ENCODE measurements at places on chromosomes 4 and X.

DNA sequence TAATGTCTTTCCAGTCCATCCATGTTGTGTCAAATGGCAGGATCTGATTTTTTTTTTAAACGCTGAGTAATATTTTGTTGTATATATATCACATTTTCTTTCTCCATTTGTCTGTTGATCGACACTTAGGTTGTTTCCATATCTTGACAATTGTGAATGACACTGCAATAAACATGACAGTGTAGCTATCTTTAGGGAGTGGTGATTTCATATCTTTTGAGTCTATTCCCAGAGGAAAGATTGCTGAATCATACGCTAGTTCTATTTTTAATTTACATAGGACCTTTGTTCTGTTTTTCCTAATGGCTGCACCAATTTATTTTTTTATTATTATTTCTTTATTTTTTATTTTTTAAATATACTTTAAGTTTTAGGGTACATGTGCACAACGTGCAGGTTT is 470.7 kb downstream of the CCSER1 start:
- no peak for DNase-seq

- no peak for DNase-seq
Measured at GRCh38 chr4:76513482-76513881, 78.5 kb downstream of the SHROOM3 start.

- DNase-seq = peak; percentile 23
Measured at GRCh38 chrX:118637997-118638396, 89.4 kb upstream of the IL13RA1 start.

DNA sequence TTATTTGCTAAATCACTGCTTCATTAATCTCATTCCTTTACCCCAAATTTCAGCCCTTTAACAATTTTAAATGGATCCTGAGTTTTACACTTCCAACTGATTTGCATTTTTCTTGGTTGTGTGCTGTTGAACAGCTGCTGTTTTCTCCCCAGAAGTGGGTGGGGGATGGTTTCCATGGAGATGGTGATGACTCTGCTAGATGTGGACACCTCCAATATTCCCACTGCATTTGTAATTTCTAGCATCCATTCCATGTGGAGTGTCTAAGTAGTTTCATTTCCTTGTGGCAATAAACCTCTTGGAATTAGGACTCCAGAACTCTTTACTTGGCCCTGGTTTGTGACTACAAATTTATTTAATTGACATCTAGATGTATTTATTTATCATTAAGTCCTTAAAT is 330.4 kb downstream of the GBA3 start:
- no peak for DNase-seq

GRCh38 chr4:5096261-5096660 is 45.0 kb downstream of the STK32B start:
- DNase-seq = no peak

DNA sequence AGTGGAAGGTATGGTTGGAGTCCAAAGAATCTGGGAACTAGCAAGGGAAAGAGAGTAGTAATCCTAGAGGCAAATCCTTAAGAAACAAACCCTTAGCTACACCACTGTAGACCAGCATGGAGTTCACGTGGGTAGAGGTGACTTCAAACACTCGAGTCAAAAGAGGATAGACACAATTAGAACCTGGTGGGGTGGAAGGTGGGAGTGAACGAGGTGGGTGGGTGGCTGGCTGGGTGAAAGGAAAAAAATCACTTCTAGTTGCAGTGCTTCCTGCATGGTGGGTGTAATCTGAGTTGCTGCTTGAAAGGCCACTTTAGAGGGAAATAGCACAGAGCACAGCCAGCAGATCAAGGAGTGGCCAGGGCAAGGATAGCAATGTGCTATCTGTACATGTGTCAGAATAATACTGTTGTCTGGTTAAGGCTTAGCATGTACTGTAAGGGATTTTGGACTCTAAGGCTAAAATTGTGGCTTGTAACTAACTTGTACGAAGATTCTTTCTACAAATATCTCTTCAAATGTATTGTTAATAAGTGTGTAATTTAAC is 356.2 kb downstream of the GRIA2 start:
- DNase-seq = no peak

GRCh38 chr4:185792384-185793115 is 19.4 kb downstream of the SORBS2 start:
- peak; percentile 87 for DNase-seq

DNA sequence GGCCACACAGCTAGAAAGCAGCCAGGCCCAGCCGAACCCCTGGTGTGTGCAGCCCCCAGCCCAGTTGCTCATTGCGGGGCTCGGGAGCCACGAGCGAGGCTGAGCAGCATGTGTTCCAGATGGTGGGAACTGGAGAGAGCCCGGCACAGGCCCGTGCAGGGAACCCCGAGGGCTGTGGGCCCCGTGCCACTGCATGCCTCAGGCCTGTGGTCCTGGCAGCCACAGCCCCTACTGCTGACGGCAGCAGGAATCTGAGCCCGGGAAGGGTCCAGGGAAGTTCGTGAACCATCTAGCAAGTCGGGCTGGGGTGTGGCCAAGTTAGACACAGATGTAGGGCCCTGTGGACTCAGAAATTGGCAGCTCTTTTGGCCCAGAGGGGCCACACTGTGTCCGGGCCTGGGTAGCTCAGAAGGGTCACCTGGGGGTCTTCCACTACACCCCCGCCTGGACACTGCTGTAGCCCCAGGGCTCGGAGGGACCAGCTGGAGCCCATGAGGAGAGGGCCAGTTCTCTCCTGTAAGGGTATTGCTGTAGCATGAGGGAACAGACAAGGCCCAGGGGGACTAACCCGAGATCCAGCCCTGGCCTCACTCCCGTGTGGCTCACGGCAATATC is 12.1 kb downstream of the HTRA3 start:
- DNase-seq = no peak

DNA sequence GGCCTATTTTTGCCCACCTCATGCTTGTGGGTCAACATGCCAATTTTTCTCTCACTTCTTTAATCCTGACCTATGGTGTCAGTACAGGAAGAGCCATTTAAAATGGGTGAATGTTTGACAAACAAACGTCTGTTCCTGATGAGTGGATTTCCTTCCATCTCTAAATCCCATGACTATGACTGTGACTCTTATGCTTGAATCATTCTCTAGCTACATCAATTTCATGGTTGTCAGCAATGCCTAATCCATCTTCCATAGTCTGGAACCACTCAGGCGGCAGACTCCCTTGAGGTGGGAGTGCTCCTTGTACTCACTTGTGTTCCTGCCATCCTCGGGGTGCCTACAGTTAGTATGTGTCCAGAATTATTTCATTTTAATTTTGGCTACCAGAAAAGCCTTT is 194.9 kb upstream of the RPS6KA3 start:
- peak; percentile 55 for DNase-seq

DNA sequence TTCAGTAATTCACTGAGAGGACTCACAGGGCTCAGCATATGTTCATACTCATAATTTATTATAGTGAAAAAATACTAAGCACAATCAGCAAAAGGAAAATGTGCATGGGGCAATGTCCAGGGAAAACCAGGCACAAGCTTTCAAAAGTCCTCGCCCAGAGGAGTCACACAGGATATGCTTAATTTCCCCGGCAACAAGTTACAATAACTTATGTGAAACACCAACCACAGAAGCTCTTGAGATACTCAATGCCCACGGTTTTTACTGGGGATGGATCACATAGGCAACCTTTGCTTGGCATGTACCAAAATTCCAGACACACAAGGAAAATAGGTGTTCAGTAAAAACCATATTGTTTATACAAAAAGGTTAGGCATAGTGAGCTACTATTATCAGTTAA is 38.5 kb upstream of the STPG2 start:
- DNase-seq = peak; percentile 64

- no peak for DNase-seq
Measured at GRCh38 chr4:97185233-97185632, 958.0 kb downstream of the STPG2 start.

GRCh38 chr4:143654571-143654970 is 45.9 kb downstream of the FREM3 start:
- DNase-seq = no peak

GRCh38 chr4:3116955-3117354 is 42.5 kb downstream of the HTT start:
- no peak for DNase-seq

DNA sequence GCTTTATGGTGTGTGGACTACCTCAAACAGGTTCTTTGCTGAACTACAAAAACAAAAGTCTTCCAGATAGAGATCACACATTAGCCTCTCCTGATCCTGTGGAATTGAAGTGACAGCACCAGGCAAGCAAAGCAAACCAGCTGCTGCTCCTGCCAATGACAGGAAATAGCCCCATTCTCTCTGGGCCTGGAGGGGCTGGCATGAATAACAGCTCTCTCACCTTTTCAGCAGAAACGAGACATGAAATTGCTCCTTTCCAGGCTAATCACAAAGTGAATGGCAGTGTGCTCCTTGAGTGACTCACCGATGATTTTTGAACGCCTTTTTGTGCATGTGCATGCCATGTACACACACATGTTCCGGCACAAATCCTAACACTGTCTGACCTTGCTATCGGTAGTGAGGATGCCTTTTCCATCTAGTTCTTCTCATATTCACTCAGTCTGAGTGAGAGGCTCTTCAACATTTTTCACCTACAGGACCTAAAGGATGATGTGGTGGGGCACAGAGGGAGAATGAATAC is 24.4 kb downstream of the MFAP3L start:
- no peak for DNase-seq

DNA sequence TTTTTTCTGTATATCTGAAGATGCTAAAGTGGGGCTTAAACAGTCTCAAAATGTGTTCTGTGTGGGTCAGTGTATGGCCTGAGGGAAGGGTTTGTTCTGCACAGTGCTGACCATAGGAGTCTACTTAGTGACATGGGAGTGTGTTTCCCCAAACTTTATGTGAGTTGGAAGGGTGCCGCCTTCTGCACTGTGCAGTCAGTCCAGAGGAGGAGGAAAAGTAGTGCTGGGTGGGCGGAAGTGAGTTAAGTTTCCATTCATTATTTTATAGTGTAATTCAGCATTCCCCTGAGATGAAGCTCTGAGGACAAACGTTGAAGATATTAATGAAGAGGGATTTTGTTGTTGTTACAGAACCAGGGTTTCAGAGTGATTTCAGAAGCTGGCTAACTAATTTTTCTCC is 2.9 kb downstream of the CHST7 start:
- DNase-seq = no peak

GRCh38 chrX:35458142-35458541 is 340.0 kb upstream of the MAGEB16 start:
- DNase-seq = peak; percentile 34

DNA sequence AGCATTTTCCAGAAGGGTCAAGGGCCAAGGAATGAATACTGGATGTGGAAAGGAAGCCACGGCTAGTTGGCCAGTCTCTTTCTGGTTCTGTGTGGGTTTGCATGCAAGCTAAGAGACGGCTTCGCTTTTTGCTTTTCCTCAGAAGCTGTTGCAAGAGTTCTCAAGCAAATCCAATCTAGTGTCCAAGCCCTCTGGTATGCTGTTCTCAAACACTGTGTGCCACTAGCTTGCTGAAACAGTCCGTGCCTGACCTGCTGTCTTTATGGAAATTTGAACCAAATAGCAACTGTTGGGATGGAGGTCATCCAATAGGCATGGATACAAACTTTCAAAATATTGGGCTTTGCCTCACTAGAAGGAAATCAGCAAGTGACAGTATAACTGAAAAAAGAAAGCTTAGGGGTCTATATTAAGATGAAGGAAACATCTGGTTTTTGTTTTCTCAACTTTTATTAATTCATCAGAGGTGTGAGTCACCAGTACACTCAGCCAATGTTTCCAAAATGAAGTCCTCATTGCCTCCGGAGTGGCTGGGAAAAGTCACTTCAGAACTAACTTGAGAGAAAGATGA is 70.5 kb downstream of the SLC9A6 start:
- DNase-seq = peak; percentile 8

Measured in bronchial epithelial cell (primary cell).